HFFc6 (cell line): ENCODE measurements at places on chromosomes 2 and 18.

- DNase-seq, result no peak
Observed at GRCh38 chr2:200943527-200944105, 19.8 kb downstream of the ORC2 start.

GRCh38 chr2:140855471-140855870, 1275.3 kb downstream of the LRP1B start:
- no peak for DNase-seq

DNA sequence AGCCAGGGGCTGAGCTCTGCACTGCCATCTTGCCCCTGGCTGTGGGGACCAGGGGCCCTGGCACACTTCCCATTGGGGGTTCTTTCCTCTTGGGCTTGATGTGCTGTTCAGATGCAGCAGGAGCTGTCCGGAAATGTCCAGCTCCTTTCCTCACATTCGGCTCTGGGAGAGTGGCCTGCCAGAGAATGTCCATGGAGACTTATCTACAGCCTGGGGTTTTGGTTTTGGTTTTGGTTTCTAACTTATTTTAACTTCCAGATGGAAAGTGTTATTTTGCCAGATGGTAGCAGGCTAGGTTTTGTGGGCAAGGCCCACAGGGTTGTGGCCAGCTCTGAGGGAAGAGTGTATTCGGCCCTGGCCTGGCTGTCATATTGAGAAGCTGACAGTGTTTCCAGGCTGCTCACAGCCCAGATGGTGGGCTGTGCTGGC, 177.3 kb downstream of the ANKRD30B start:
- DNase-seq, result no peak

DNA sequence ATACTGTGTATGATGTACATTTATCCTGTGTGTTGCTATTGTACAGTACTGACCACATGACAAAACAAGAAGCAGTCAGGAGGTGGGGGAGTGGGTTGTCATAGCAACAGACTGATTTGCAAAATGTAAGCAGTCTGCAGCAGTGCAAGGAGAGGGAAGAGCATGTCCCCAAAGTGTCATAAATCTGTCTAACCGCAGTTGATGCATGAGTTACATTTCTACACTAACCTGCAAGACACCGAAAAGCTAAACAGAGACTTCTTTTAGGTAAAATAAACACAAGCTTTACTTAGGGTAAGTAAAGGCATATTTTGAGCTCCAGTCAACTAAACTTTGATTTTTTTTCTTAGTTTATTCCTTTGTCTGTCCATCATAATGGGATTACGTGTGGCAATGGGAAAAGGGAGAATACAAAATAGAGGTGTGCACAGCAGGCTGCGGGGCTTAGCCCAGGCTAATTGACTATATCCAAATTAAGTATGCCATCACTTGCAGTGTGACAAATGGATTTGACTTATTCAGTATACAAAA, 134.5 kb downstream of the MEIS1 start:
- peak; percentile 81 for DNase-seq

- no peak for DNase-seq
Observed at GRCh38 chr2:167420211-167420610, 531.9 kb downstream of the XIRP2 start.

GRCh38 chr2:120551522-120551921, 184.1 kb upstream of the GLI2 start:
- no peak for DNase-seq

DNA sequence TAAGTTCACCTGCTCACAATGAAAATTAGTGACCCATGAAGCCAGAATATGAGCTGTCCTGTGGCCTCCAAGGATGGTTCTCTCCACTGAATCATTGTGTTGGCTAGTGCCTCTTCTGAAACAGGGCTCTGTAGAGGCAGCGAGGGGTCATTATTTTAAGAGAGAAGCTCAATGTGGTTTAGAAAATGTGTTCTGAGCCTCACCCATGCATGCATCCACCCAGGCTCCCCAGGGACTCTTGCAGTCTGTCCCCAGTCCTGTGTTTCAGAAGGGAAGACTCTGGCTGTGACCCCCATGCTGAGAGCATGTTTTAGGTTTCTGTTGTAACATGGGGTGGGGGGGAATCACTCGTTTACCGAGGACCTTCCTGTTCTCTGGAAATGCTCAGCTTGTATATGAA, 135.2 kb downstream of the RNF144A start:
- no peak for DNase-seq

GRCh38 chr2:86598966-86599365, 24.7 kb downstream of the RNF103 start:
- DNase-seq, result peak; percentile 1

- no peak for DNase-seq
Observed at GRCh38 chr2:144671695-144672455, 152.0 kb upstream of the ZEB2 start.

GRCh38 chr2:234406085-234406484, 90.8 kb downstream of the ARL4C start:
- DNase-seq, result no peak

DNA sequence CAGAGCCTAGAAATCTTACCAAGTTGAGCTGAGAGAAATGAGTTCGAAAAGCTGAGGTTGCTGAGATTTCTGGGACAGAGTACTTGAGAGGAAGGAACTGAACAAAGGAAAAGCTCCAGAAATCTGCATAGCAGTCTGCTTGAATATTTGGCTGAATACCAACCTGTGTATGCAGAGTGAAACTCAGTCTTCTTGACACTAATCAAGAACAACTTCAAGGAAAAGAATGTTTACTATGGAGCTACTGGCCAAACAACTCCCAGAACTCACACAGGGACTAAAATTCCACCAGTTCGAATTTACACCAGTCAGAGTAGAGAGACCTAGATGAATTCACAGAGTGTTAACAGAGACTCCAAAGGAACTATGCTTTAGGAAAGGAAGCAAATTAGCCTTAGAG, 66.5 kb downstream of the USP37 start:
- DNase-seq, result peak; percentile 31

GRCh38 chr2:199456383-199457146, 1.2 kb downstream of the SATB2 start:
- DNase-seq, result no peak

- no peak for DNase-seq
Observed at GRCh38 chr2:74551942-74552913, 1.5 kb downstream of the LOXL3 start.

DNA sequence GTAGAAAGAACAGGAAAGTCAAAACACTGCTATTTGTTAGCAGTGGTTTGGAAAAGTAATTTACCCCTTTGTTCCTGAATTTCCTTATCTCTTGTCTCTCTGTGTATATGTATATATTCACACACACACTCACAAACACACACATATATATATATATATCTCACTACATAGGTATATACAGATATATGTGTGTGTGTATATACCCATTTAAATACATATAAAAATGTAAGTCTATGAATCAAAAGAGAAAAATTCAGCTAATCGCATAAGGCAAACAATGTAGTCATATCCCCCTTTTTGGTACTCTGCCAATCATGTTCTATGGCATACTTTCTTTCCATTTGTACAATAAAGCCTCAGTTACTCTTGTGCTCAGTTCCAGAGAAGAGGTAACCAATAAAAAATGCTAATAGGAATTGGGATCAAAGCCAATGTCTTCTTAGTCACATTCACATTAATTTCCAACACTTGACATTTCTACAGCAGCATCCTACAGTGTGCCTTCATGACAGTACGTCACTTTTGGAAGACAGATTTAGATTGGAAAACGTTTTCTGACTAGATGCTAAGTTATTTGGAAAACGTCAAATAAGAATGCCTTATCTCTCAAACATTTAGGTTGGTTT, 94.6 kb downstream of the MC4R start:
- DNase-seq, result no peak

DNA sequence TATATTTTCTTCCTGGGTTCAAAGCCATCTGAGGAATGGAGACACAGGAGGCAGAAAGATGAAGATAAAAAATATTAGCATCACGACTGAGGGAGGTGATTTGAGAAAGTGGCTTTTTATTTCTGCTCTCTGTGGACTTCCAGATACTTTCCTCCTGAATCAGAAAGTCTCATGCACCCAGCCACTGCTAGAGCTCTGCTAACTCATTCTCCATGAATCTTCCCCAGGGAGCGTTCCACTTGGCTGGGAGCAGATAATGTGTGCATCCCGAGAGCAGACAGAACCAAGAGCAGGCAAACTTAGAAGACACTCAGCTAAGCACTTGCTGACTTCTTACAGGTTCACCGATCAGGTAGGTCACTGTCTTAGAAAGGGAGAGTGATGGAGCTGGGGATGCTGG, 264.1 kb upstream of the THUMPD2 start:
- peak; percentile 44 for DNase-seq

DNA sequence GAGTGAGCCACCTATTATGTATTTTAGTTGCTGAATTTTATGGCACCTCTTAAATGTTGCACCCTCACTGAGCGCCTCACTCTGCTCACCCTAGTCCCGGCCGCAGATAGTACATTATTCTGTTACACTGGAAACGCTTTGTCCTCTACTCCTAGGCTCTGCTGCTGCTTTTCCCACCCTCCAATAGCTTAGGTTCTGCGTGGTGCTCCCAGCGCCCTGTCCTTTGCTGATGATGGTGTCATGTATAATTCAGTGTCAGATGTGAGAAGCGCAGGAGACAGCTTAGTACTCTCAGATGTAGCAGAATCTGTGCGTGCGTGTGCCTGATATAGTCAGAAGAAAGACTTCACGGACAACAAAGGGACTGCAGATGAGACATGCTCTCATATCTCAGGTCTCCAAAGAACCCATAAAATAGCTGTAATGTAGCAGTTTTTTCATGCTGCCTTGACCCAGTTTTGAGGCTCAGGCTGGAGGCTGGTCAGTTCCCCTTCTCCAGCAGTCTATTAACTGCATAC, 1.4 kb upstream of the REEP1 start:
- DNase-seq, result no peak

DNA sequence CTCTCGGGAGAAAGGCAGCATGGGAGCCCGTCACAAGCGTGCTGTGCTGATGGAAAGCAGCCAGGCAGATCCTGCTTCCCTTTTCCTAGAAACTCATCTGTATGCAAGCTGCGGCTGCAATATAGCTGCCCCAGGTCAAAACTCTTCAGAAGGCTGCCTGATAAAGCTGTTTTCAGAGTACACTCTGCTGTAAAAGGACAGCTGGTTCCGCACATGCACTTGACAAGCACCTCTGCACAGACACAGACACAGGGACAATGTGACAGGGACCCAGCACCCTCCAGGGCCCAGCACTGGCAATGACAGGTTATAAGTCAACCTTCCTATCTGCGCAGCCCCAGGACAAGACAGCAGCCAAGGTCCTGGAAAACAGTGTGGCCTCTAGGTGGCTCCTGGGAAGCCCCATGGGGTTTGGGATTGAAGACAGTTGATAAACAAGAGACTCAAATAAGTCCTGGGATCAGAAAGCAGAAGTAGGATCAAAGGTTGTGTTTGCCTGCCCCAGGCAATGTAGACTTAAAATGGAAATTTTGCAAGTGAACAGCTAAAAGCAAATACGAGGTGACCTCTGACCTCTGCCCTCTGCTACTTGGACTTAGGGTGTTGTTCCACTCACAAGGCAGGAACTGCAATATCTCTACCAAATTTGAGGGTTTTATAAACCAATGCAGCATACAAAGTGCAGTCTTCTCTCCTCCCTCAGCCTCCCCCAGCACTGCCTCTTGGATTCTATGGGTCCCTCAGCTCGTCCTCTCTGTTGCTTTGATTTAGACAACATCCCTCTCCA, 16.9 kb downstream of the SLC66A2 start:
- no peak for DNase-seq

DNA sequence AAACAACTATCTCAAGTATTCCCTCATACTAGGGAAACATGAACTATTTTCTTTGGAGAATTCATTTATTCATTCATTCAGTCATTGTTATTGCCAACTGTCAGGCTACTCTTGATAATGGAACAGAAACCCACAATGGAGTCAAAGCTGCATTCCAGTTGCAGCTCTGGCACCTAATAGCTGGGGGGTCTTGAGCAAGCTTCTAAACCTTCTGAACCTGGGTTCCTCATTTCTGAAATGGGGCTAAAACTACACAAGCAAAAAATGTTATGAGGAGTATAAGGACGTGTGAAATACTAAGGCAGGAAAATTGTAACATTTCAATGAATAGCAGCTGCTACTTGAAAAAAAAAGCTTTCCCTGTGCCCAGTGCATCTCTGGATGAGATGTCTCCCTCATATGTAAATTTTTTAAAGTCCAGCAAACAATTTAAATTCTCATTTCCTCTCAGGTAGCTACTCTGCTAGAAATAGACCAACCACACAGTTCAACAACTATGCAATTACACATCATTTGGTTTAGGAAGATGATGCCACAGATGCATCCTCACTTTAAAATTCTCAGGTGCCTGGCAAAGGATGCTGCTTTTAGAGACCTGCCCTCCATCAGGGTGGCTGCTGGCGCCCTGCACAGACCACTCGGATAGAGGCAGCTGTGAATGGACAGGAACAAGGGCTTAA, 38.5 kb downstream of the SPRED2 start:
- DNase-seq, result no peak

DNA sequence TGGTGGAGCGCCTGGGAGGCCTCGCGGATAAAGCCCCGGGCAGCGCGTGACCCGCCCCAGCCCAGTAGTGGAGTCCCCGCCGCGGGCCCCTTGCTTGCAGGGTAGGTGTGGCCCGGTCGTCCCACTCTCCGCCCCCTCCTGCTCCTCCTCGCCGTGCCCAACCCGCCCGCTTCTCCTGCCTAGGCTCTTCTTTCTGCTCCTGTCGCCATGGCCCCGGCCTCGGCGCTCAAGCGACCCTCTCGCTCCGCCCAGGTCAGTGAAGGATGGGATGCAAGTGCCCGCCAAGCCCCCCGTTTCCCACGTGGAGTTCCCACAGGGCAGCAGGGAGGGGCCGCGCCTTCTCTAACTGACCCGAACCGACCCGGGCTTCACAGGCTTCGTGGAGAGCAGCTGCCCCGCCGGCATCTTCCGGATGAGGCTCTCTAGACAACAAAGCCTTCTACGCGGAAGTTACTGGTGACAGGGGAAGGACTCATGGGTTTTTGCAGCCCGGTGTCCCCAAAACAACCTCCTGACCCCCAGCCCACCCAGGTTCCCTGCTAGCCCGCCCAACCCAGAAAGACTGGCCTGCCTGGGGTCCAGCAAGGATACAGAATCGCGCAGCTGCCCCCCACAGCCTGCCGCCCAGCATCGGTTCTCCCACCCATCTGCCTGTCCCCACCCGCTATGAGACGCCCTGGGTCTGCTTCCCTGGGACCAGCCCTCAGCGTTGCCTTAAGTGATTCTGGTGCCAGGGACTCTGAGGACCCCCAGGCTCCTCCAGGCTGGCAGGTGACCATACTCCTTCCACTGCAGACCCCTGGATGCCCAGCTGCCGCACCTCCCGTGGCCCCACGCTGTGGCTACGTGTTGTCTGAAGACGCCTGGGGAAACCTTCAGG, 32.8 kb downstream of the TTC32 start:
- DNase-seq, result no peak

DNA sequence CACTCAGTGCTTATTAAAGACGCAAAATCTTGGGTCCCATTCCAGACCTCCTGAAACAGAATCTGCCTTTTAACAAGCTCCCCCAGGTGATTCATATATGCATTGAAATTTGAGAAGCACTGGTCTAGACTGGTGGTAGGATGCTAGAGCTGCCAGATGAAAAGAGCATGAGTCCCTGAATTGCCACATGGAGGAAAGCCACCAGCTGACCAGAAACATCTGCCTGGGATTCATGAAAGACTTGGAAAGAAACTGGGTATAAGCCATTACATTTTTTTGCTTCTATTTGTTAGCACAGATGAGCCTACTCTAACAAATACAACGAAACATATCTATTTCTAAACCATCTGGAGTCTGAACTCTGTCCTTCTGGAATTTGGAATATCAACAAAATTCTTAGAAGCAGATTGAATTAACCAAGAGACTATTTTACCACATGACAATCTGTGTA, 228.9 kb downstream of the RBM43 start:
- DNase-seq, result peak; percentile 83
